ENCODE measurements at places on chromosomes 6 and 20.

- no peak for DNase-seq
Measured at GRCh38 chr6:7559651-7560385, 18.3 kb downstream of the DSP start.

DNA sequence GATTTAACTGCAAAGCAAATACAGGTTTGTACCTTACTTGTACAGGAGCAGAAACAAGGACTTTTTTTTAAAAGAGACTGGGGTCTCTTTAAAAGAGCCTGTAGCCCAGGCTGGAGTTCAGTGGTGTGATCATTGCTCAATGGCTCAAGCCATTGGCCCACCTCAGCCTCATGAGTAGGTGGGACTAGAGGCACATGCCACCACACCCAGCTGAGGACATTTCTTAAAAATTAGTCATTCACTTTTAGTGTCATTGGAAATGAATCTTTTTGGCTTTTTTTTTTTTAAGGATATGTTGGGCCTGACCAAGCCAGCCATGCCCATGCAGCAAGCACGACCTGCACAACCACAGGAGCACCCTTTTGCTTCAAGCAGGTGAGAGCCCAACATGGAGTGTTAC is 16.9 kb downstream of the SEC23B start:
- DNase-seq: no peak

- no peak for DNase-seq
Measured at GRCh38 chr6:20709451-20709850, 175.2 kb downstream of the CDKAL1 start.

GRCh38 chr20:2749951-2750490 is 50.4 kb downstream of the CPXM1 start:
- DNase-seq: no peak

DNA sequence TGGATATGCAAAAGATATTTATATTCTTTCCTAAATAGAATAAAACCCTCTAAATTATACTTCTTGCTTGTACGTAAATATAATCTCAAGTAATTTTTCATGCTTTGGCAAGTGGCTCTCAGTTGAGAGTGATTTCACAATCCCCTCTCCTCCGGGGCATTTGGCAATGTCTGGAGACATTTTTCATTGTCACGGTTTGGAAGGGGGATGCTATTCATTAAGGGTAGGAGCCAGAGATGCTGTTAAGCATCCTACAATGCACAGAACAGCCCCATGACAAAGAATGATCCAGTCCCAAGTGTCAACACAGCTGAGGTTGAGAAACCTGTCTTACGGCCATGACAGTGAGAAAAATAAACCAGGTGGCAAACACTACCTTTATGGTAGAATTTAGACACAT is 75.7 kb downstream of the AGPAT4 start:
- no peak for DNase-seq

GRCh38 chr6:24859608-24860200 is 61.0 kb upstream of the ARMH2 start:
- no peak for DNase-seq

DNA sequence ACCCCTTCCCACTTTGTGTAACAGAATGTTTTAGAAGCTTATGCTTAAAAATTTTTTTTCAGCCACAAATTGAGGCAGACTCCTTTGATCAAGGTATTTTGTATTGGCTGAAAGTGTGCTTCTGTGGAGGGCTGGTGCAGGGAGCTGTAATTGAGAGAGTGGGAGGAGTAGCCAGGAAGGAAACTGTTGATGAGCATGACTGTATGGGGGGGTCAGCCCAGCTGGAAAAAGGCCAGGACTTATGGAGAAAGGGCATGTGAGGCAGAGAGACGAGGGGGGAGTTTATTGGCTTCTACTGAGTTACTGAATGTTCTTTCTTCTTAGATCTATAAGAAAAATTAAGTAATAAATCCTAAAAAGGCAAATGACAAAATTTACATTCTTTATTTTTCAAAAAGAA is 13.4 kb downstream of the RFPL4B start:
- DNase-seq: no peak

- no peak for DNase-seq
Measured at GRCh38 chr6:163793011-163793983, 378.8 kb downstream of the QKI start.

GRCh38 chr20:9789131-9789530 is 49.7 kb downstream of the PAK5 start:
- DNase-seq: no peak

DNA sequence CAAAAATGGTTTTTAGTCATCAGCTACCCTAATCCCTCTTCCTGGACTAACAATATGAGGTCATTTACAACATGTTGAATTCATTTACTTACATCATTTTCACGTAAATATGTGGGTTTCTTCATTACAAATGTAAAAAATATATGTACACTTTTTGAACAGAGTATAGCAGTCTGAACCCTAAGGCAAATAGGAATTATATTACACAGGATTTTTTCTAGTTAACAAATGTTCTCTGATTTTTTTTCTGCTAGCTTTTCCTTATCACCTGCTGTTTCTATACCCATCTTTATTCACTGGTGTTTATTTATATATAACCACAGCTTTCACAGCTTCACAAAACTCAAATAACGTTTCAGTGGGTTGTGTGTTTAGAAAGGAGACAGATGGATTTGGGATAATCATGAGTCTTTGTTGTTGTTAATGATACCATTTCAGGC is 21.0 kb upstream of the CD2AP start:
- no peak for DNase-seq

DNA sequence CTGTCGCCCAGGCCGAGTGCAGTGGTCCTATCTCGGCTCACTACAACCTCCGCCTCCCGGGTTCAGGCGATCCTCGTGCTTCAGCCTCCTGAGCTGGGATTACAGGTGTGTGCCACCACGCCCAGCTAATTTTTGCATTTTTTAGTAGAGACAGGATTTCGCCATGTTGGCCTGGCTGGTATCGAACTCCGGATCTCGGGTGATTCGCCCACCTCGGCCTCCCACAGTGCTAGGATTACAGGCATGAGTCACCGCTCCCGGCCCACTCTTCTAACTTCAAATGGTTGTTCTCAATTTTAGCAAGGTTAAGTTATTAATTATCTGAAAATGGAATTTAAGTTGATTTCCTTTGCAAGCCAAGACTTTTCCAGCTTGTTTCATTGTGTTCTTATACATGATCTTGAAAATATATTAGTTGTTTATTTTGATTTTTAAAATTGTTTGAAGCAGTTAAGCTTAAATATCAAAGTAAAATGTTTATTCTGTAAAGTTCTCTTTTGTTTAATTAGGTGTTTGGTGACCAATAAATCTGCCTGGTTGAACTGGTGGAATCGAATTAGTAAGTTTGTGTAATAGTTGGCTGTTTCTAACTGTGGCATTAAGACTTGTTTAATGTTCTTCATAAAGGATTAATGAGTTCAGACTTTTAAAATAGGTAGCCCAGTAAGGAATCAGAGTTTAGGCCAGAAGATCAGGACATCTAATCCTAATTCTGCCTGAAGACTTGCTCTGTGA is 2.3 kb downstream of the PM20D2 start:
- no peak for DNase-seq

- no peak for DNase-seq
Measured at GRCh38 chr20:53294804-53295203, 298.8 kb downstream of the ZNF217 start.

Data from HuH-7 (cell line).